ENCODE measurements at places on chromosomes 3 and 15. TPM values are rescaled to one million over a fixed set of nuclear protein-coding genes. Genes with fewer than 3 reads are reported as not detected.

GRCh38 chr15:77966540-77967234 lies 110.8 kb downstream of the TBC1D2B start:
- DNase-seq, result peak; percentile 38

GRCh38 chr3:9324944-9325343 lies 37.9 kb upstream of the THUMPD3 start:
- DNase-seq, result no peak

DNA sequence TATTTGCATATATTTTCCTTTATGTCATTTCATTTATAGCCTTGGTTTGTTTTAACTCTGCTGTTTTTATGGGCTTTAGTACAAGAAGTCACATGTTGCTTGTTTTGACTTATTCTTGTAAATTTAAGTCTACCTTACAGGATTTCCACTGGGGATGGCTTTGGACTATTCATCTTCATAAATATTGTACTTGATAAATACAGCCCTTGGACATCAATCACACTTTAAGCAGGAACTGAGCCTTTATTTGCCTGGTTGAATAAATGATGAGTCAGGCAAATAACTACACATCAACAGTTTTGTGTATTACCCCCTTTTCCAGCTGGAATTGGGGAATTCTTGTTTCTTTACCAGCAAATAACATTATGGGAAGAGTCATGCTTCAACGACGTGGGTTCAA lies 286.0 kb downstream of the CNTN3 start:
- DNase-seq, result no peak

DNA sequence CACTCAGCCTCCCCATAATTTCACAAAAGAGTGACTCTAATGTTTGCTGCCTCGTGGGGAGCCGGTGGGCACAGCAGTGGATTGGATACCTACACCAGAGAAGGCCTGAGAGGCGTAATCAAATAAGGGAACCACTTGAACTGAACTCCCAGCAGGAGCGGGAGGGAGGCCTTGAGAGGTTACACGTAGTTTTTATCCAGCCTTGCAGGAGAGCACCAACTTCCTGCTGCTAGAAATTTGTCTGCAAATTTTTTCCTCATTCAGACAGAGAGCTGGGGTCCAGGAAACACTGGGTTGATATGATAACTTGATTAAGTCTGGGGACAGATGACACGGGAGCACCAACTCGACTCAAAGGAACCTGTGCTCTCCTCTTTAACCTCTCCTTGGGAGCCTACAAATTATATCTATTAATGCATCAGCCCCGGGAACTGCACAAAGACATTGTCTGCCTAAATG lies 69.8 kb downstream of the HES1 start:
- DNase-seq, result no peak

DNA sequence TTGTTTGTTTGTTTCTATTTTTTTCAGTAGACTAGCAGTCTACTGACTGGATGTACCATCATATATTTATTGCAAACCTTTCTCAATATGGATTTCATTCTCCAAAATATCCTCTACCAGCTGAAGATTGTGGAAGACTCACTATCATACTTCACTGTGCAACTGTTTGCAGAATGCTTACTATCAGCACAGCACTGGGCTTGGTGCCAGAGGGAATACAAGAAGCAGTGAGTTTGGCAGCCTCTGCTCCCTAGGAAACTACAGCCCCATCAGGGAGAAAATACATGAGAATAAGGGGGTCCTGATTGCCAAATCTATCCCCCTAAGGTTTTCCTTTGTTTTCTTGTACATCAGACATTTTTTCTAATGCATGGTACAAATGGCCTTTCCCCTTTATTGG lies 27.5 kb downstream of the AQP9 start:
- DNase-seq, result peak; percentile 29

- DNase-seq, result no peak
Observed at GRCh38 chr3:69715204-69715603, 24.1 kb upstream of the MITF start.

GRCh38 chr3:123834631-123835030 lies 49.5 kb downstream of the MYLK start:
- no peak for DNase-seq

GRCh38 chr3:63911873-63912767 lies at the start of gene SCAANT1:
Gene SCAANT1 (minus strand): TSS chr3:63912383.
- DNase-seq, result peak; percentile 51

DNA sequence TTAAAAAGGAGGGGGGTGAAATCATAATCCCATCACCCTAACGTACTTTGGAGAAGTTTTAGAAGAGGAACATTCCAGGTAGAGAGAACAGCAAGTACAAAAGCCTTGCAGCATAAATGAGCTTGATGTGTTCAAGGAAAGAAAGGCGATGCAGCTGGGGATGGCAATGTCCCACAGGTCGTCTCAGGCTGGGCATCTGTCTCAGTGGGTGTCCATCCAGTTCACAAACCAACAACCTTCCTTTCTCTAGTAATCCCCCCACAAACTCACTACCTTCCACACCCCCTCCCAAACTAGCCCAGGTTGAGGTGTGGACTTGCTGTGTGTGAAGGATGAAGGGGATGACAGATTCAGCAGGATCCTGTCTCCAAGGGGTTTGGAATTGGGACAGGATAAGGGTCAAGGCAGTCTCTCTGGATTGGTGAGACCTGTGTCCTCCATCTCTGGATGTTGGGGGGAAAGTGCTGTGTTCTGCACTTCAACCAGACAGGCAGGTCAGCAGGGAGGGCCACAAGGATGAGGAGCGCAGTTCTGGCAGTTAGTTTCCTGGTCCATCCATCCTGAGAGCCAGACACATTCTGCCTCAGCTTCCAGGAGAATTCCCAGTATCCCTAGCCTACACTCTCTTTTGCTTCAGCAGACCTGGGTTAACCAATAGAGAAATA lies 1.7 kb upstream of the ESYT3 start:
- DNase-seq, result no peak

DNA sequence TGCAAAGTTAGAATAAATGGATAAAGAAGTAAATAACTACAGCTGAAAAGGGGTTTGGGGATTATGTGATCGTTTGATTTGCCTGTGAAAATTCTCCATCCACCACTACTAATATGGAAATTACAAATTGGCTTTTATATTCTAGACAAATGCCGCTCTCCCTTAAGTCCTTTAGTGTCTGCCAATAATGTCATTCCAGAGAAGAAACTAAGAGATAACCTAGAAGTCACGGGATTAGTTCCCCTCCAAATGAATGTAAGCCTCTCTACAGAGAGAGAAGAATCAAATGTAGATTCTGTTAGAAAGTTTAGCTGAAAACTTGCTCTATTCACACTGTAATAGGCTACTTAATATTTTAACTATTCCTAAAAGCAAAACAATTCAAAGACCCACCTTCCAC lies 92.0 kb downstream of the ALDH1A2 start:
- DNase-seq, result no peak

- no peak for DNase-seq
Observed at GRCh38 chr15:91716536-91716935, 137.0 kb upstream of the SLCO3A1 start.

- DNase-seq, result peak; percentile 43
Observed at GRCh38 chr15:49286649-49287404, 116.8 kb downstream of the GALK2 start.

DNA sequence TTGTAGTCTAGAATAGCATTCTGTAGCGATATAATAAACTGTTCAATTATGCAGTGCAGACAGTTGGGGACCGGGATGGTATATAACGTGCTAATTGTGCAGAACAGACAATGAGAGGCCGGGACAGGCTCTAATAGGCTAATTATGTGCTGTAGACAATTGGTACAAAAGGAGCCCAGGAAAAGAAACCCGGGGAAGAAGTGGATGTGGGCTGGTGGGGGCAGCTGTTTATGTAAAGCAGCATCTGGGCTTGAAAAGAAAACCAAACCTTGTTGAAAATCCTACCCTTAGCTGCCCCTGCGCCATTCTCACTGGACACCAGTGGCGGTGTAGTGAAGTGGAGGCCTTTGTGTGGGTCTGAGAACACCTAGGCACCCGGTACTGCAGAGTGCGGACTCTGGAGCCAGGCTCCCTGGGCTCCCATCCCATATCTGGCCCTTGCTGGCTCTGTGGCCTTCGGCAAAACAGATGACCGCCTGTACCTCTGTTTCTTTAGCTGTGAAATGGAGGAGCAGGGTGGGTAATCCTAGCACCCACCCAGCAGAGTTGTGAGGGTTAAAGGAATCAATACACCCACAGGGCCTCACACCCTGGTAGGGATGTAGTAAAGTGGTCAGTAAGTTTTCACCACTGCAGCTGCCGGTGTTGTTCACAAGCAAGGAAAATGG lies 51.5 kb downstream of the CMTM6 start:
- no peak for DNase-seq

DNA sequence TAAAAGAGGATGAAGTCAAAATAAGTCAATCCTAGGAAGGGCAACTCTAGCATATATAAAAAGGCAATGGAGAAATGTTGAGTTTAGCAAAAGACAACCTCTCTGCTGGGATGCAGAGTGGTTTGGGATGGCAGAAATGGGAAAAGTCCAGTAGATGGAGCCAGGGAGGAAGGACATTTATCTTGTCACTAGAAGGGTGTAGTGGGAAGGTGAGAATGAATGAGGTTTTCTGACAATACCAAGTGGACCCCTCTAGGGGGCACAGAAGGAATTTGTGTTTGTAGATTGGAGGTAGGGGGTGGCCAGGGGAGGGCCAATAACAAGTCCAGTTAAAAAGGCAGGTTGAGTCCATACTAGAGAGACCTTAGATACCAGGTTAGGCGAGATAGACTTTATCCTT lies 80.0 kb downstream of the THSD4 start:
- DNase-seq, result peak; percentile 41

- peak; percentile 21 for DNase-seq
Observed at GRCh38 chr3:146590521-146590920, 14.6 kb downstream of the PLSCR5 start.

DNA sequence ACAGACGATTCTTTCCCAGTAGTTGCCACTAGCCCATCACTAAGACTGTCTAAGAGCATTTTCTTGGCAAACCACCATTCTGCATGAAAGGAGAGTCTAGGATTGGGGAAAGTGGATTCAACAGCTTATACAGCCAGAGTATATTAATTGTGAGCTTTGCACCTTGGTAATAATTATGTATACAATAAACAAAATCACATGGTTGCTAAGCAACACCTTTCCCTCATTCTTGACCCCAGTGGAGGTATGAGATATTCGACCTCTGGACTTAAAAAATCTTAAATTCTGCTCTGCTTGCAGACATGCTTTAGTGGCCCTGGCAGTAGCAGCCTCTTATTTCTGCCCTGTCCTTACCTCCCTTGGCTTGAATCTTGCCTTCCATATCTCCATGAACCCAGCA lies 73.1 kb downstream of the PPP2R3A start:
- no peak for DNase-seq

GRCh38 chr3:106611841-106612240 lies 743.0 kb upstream of the CBLB start:
- DNase-seq, result no peak

- DNase-seq, result no peak
Observed at GRCh38 chr3:118000219-118000618, 1034.4 kb downstream of the IGSF11 start.

GRCh38 chr3:124714223-124714853 lies 15.9 kb upstream of the UMPS start:
- DNase-seq, result no peak

- DNase-seq, result no peak
Observed at GRCh38 chr3:179713643-179714090, 60.8 kb downstream of the USP13 start.

DNA sequence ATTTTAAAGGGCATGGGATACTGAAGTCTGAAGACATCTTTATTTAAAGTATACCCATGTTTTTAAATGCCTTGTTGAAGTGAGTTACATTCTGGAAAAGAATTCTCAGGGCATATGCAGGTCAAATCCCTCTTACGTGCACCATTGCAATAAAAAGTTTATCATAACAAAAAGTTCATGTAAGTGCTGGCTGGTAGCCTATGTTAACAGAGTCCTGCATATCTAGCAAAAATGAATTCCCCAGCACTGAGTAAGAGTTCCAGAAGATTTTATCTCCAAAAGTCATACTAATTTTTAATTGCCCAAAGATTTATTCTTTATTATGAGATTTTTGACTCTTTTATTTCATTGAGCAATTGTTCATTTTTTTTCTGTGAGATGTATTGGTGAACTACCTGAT lies 104.7 kb upstream of the ROBO1 start:
- DNase-seq, result peak; percentile 84

DNA sequence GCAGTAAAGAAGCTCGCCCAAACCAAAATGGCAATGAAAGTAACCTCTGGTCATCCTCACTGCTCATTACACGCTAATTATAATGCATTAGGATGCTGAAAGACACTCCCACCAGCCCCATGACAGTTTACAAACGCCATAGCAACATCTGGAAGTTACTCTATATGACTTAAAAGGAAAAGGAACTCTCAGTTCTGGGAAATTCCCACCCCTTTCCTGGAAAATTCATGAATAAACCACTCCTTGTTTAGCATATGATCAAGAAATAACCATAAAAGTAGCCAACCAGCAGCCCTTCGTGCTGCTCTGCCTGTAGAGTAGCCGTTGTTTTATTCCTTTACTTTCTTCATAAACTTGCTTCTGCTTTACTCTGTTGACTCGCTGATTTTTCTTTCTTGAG lies 164.6 kb downstream of the SMAD6 start:
- DNase-seq, result no peak

DNA sequence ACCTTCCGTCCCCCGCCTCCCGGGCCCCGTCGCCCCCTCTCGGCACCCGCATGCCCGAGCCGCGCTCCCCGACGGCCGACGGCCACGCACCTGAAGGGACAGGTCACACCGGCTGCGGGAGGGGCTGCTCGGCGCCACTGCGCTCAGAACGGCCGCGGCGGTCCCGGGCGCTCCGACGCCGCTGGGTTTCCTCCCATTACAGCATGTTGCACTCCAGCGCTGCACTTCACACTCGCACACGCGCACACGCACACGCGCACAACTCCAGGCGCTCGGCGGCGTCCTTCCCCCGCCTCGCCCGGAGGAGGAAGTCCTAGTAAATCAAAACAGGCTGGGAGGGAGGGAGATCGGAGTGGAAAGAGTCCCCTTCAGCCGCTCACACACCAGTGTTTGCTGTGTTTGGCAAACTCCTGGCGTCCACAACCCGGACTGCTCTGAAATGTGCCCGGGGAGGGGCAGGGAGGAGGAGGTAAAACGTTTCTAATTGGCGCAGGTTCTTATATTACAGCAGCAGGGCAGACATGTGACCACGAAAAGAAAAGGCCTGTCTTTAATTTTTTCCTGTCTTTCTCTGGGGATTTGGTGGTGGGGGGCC lies 76.7 kb upstream of the VGLL4 start:
- DNase-seq, result peak; percentile 94

DNA sequence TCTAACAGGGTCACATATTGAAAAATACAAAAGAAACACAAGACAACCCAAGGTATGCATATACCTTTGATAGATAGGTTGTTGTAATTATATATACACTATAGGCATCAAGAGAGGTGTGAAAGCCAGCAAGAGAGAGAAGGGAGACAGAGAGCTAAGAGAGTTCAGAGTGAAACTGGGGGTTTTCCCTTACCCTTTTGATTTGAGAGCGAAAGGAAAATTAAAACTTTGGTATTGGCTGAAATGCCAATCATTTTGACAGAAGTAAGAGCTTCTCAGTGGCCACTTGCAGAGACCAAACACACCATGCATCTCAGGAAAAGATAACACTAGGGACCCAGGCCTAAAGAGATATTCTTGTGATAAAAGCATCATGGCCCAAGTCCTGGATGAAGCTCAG lies 183.6 kb downstream of the SHOX2 start:
- no peak for DNase-seq

TJP1 gene
- 91.8 TPM for total RNA-seq

SHC4 gene
- 0.51 TPM for total RNA-seq

IQCF5 gene
- total RNA-seq, result not detected

CLDN1 gene
- total RNA-seq, result 0.13 TPM

POLQ gene
- total RNA-seq, result 1.6 TPM

LSAMP gene
- total RNA-seq, result not detected

KBTBD13 gene
- total RNA-seq, result not detected

TGM5 gene
- not detected for total RNA-seq

FBXL2 gene
- 9.8 TPM for total RNA-seq

MAP1A gene
- under 0.01 TPM for total RNA-seq

NR2F2 gene
- total RNA-seq, result 33.5 TPM

GNAT1 gene
- total RNA-seq, result under 0.01 TPM

All from dermis microvascular lymphatic vessel endothelial cell (primary cell).